ENCODE measurements at places on chromosomes 7 and 10.

DNA sequence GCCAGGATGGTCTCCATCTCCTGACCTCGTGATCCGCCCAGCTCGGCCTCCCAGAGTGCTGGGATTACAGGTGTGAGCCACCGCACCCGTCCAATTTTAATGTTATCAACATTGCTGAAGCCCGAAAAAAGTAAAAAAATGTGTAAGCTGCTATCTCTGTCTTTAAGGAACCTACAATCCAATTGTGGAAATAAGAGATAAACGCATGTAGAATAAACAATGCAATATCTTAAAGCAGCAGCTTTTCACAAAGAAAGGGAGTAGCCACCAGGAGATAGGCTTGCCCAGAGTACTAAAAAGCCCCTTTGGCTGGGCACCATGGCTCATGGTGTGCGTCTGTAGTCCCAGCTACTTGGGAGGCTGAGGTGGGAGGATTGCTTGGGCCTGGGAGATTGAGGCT lies 282.9 kb upstream of the LYZL1 start:
- peak; percentile 50 for DNase-seq

DNA sequence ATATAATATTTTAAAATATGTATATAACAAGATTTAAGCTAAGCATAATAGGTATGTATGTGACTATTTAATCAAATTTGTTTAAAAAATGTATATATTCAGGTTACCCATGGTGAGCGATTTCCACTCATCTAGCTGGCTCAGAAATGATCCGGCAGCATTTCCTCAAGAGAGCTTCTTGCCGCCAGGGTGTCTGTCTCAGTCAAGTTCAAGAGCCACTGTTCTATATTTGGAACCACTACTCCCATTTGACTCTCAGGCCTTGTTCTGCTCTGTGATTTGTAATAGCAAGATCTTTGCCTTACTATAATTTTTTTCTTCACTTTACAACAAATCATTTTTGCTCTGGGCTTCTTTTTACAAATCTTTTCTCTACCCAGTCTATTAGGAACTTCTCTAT lies 48.7 kb upstream of the CNTNAP2 start:
- no peak for DNase-seq

GRCh38 chr10:51000976-51001375 lies 73.3 kb upstream of the PRKG1 start:
- DNase-seq, result no peak

GRCh38 chr10:61754587-61755550 lies 92.1 kb downstream of the CABCOCO1 start:
- DNase-seq, result no peak

DNA sequence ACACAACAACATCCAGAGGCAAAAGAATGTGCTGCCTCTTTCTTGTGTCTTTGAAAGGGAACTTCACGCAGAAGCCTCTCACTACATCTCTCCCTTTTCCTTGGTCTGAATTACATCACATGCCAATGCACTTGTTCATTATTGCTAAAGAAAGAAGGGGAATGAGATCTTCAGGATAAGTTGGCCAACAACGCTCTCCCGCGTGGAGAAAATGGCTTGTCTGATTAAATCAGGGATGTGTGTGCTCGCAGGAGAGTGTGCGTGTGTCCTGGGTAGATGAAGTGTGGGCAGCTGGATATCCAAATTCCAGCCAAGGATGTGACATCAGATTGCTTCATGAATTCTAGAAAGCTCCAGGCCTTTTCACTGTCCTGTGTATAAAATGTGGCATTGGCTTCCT lies 541.6 kb upstream of the FZD8 start:
- no peak for DNase-seq

DNA sequence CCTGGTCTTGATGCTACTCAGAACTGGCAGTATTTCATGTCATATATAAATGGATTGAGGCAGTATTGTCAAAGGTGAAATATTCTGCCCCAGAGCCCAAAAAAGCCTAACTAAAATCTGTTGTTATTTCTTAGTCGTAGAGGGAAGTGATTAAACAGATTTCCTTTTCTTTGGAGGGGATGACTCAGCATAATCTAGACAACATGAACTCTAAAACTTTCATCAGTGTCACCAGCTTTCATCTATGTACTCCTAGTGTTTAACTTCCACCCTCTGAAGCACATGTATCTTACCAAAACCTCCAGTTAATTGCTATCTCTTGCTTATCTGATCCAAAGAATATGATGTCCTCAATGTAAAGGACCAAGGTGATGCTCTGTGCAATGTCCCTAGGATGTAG lies 97.1 kb upstream of the ARID5B start:
- DNase-seq, result no peak

DNA sequence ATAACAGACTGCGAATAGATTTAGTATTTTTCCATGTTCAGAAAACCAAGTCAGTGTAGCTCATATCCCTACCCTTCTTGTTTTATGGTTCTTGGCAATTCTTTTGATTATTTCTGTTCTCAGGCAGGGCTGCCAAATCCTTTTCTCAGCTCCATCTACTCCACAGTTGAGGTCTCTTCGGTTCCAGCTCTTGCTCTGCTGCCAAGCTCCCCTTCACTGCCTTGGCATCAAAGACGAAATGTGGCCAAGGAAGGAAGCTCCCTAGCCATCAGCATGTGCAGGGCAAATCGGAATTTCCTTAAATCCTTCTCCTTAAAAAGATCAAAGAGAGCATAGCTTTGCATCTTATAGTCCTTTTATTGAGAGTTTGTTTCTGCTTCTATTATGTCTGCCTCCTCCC lies 116.4 kb upstream of the NOBOX start:
- no peak for DNase-seq

DNA sequence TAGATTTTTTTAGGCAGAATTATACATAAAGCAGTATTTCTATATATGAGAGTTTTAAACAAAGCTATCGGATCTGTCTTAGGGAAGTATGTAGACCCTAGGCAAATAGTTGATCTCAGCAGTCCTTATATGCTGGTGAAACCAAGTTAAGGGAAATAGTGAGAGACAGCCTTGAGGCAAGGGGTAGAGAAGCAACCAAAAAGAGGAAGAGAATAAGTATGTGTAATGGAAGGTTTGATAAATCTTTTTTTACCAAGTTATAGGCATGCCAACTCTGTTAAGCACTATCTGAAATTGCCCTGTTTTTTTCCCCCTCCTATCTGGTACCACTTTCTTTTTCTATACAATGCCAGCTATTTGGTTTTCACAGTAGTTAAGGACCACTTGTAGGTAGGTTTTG lies 19.9 kb downstream of the SPAG6 start:
- DNase-seq, result no peak

- no peak for DNase-seq
Observed at GRCh38 chr7:157278791-157279724, 57.7 kb upstream of the DNAJB6 start.

DNA sequence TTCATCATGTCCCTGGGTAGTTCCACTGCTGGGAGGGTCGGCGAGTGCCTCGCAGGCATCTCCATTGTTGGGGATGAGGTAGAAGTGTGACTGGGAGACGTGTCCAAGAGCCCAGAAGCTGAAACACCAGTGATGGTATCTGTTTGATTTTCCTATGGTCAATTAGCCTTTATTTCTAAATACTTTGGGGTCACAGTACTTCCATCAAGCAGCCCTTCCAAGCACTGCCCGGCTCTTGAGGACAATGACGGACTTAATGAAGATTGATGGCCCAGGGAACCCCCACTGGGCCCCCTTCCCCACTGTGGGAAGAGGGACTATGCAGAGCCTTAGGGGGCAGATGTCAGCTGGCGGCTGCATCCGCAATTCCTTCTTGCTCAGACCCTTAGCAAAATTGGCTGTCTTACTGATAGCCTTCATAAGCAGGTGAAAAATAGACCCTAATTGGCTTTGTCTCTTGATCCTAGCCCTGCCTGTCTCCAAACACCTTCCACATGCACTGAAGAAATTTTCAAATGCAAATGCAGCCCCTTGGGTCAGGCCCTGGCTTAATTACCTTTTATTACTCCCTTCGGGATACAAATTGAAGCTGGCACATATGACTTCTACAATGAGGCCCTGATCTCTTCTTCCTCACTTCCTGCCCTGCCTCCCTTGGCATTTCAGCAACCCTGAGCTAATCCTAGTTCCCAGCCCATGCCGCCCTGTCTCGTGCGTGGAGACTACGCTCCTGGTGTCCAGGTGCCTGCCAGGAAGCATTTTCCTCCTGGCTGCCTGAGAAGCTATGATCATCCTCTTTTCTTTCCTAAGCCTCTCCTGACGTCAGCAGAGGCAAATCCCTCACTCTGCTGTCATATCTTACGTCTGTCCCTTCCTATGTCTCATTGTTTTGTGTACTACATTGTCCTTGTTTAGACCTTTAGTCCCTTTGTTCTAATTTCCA lies 124.5 kb upstream of the GDF10 start:
- DNase-seq, result no peak

DNA sequence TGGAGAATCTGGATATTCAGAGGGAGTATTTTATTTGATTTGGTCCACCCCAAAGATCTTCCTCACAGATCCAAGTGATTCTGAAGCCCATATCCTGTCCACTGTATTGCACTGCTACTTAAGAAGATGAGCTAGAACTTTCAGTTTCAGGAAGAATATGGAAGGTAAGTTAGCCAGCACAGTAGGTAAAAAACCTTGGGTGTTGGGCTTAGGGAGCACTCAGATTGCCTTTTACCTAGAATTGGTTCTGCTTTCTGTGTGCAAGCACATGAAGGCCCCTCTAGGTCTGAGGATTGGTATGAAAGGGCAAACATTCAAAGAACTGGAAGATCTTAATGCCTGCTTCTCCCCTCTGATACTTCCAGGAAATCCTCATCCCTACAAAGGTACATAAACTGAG lies 146.7 kb upstream of the COL1A2 start:
- no peak for DNase-seq

GRCh38 chr7:142352543-142352942 lies 94.7 kb upstream of the PRSS58 start:
- DNase-seq, result no peak

DNA sequence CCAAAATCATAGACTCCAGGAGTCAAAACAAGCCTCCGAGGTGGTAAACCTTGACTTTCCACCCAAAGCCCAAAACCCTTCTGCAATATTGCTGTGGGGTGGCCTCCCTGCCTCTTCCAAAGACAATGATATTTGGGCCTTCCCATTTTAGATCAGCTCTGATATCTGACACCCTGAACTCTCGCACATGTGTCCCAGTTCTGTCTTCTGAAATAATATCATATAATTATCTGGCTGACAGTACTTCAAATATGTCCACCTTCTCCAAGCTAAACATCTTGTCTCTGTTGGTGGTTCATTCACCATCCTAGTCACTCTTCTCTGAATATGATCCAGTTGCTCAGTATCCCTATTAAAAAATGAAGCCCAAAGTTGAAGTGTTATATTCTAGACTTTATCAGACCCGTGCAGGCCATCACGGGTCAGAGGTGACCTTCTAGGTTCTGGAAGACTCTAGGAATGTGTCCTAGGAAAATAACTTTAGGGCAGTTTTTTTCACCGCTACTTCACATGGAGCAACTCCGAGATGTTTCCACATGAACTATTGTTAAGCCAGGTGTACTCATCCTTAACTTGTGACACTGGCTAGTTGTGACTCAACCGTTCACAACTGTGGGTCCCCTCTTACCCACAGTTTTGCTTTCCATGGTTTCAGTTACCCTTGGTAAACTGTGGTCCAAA lies 6.3 kb downstream of the TECTB start:
- DNase-seq, result no peak

- DNase-seq, result no peak
Observed at GRCh38 chr10:93915598-93915997, 21.8 kb downstream of the SLC35G1 start.

GRCh38 chr7:132703742-132704141 lies 127.5 kb upstream of the PLXNA4 start:
- no peak for DNase-seq

GRCh38 chr7:30817371-30817767 lies 46.2 kb downstream of the MINDY4 start:
- DNase-seq, result no peak

GRCh38 chr10:97795886-97796285 lies 24.1 kb upstream of the SFRP5 start:
- no peak for DNase-seq

DNA sequence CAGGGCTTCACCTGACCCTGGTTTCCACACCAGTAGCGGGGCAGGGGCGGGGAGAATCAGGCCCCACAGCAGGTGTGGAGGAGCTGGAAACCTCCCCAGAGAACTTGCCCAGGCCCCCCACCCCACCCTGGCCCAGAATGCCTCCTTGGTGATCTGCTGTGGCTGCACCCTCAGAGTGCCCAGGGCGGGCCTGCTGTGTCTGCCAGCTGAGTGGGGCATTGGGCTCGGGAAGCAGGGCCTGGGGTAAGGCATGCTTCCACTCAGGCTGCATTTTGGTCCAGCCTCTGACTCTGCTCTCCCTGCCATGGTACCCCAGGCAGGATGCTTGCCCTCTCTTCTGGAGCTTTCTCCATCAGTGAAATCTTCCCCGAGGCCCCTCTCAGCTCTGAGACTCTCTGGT lies 1.1 kb upstream of the CRHR2 start:
- no peak for DNase-seq

DNA sequence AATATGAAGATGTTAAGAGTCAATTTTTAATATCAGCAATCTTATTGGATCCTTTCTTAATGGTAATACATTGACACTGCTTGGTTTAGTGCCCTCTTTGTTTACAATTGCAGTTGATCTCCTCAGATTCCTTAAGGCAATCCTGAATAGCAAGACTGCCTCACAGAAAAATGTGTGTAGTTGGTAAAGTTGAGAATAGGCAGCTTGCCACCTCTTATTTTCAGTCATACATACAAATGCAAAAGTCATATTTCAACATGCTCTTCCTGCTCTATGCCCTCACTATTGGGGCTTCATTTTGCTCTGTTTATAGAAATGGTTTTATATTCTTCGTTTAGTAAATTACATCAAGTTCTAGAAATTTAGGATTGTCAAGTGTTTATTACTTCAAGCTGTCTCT lies 661.1 kb upstream of the ANKRD30A start:
- DNase-seq, result no peak

- DNase-seq, result no peak
Observed at GRCh38 chr10:113047151-113047550, 97.1 kb downstream of the TCF7L2 start.

DNA sequence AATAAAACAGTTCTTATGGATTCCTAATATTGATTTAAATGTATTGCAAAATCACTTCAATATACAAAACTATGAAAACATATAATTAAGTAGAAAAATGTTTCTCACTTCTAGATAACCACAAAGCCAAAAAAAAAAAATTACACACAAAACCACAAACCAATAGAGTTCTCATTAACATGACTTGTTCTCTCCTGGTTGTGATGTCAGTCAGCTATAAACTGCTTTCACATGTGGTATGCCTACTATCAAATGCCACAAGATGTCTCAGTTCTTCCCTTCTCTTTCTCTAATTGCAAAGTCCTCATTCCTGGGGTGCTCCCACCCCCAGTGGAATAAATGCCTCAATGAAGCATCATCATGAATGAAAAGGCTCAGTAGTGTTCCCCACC lies 16.6 kb downstream of the GNAI1 start:
- peak; percentile 39 for DNase-seq

GRCh38 chr10:108204528-108205305 lies 1040.2 kb upstream of the SORCS1 start:
- DNase-seq, result peak; percentile 58

GRCh38 chr10:46558392-46559185 lies 2.1 kb upstream of the GPRIN2 start:
- DNase-seq, result no peak

GRCh38 chr10:124955243-124955642 lies 13.3 kb downstream of the ZRANB1 start:
- no peak for DNase-seq

Measured in erythroblast (primary cell).